ENCODE measurements at places on chromosomes 4 and X.

- no peak overlapping the region for H3K4me3 ChIP-seq
- H3K27me3 ChIP-seq: no peaks in the 10 kb centered on the region
- peaks cover 6% of the 10 kb centered on the region for H3K36me3 ChIP-seq
- no peaks in the 10 kb centered on the region for H3K4me1 ChIP-seq
- H3K27ac ChIP-seq: no peak overlapping the region
- DNase-seq: no peak
Observed at GRCh38 chr4:67483868-67484602, 61.3 kb downstream of the CENPC start.

DNA sequence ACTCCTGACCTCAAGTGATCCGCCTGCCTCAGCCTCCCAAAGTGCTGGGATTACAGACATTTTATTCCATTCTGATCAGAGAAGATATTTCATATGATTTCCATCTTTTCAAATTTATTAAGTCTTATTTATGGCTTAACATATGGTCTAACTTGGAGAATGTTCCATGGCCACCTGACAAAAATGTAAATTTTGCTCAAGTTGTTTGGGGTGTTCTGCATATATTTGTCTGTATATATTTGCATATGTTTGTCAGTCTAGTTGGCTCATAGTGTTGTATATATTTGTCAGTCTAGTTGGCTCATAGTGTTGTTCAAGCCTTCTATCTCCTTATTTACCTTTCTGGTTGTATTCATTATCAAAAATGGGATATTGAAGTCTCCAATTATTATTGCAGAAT, 16.2 kb upstream of the ATRX start:
- no peak for DNase-seq
- no peaks in the 10 kb centered on the region for H3K4me1 ChIP-seq
- no peak overlapping the region for H3K4me3 ChIP-seq

- H3K27me3 ChIP-seq: no peaks in the 10 kb centered on the region
- H3K36me3 ChIP-seq: no peaks in the 10 kb centered on the region
- H3K4me1 ChIP-seq: no peaks in the 10 kb centered on the region
- H3K4me3 ChIP-seq: no peak overlapping the region
- H3K27ac ChIP-seq: no peak overlapping the region
Observed at GRCh38 chr4:149884046-149884445, 68.4 kb upstream of the IQCM start.

- H3K27ac ChIP-seq: no peak overlapping the region
- H3K4me3 ChIP-seq: no peak overlapping the region
- peaks cover 18% of the 10 kb centered on the region for H3K4me1 ChIP-seq
- no peaks in the 10 kb centered on the region for H3K36me3 ChIP-seq
Observed at GRCh38 chrX:153643431-153644351, 3.3 kb upstream of the DUSP9 start.

GRCh38 chr4:166972071-166972470, 262.2 kb downstream of the SPOCK3 start:
- DNase-seq: no peak
- H3K27me3 ChIP-seq: no peaks in the 10 kb centered on the region
- H3K27ac ChIP-seq: no peak overlapping the region
- no peak overlapping the region for H3K4me3 ChIP-seq
